Effector CD8-positive, alpha-beta T cell (primary cell): ENCODE measurements at places on chromosomes 3 and 15.

GRCh38 chr3:190182418-190183043 lies 61.8 kb upstream of the P3H2 start:
- no peak for DNase-seq

GRCh38 chr15:64032329-64032728 lies 14.0 kb downstream of the DAPK2 start:
- no peak for DNase-seq

DNA sequence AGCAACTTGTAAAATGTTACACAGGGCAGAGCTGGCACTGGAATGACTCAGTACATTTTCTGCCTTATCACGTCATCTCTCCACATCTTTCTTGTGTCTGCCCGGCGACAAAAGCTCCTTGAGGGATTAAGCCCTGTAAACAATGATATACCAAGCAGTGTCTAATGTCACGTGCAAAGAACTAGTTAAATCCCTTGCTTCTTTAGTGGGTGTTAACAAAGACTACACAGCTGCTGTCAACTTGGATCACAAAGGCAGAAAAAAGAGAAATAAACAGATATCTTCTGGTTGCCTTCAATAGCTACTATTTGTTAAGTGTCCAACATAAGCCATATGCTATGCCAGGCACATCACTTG lies 48.1 kb upstream of the FRMD4B start:
- no peak for DNase-seq

GRCh38 chr3:126490619-126491018 lies 14.9 kb upstream of the ZXDC start:
- no peak for DNase-seq

- DNase-seq, result peak; percentile 13
Observed at GRCh38 chr3:111859974-111860859, 1.2 kb downstream of the PHLDB2 start.

DNA sequence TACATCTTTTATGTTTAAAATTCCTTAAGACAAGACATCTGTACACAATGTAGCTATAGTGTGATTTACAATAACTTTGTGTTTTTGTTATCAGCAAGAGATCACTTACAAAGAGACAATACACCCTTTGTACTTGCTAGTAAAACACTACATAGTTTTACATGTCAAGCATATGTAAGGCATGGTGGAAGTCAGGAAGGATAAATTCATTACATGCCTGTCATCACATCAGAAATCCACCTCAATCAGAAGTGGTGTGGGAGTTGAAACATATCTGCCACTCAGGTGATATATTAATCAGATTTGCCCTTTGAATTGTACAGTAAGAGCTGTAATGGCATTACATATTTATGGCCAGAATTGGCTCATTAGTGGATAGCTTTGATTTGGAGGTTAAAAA lies 95.5 kb downstream of the MBNL1 start:
- no peak for DNase-seq

- DNase-seq, result no peak
Observed at GRCh38 chr3:128780101-128780837, 54.3 kb downstream of the RAB7A start.

DNA sequence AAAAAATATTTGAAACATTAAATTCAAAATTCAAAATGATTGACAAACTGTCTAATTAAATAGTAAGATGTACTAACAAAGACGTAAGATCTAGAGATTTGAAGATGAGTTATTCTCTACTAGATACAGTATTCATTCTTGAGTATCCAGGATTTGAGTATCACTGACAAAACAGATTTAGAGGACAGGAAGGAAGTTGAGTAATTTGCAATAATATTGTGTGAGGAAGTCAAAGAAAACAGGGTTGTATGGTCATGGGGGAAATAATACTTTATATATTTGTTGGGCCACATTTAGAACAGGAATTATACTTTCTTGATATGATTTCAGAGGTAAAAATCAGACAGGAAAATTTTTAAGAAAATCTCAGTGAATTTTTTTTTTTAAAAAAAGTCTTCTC lies 393.1 kb upstream of the CDIN1 start:
- DNase-seq, result no peak

GRCh38 chr3:131417751-131418150 lies 36.2 kb downstream of the NUDT16 start:
- DNase-seq, result no peak

- DNase-seq, result no peak
Observed at GRCh38 chr3:134146666-134147065, 104.0 kb downstream of the RYK start.

DNA sequence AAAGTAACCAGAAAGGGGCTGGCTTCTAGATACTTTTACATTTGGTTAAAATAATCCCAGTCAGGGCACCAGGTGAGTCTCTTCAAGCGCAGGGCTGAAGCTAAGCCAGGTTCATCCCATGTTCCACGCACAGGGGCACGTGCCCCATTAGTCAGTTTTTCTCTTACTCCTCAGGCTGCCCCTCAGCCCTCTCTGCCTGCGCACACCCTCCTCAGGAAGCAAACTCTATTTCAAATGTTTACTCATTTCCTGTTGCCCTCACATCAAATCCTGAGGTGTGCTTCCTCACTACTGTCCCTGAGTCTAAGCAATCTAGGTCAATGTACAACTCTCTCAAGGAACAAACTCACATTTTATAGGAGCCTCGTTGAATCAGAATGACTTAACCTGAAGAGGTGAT lies 48.5 kb downstream of the THBS1 start:
- no peak for DNase-seq

DNA sequence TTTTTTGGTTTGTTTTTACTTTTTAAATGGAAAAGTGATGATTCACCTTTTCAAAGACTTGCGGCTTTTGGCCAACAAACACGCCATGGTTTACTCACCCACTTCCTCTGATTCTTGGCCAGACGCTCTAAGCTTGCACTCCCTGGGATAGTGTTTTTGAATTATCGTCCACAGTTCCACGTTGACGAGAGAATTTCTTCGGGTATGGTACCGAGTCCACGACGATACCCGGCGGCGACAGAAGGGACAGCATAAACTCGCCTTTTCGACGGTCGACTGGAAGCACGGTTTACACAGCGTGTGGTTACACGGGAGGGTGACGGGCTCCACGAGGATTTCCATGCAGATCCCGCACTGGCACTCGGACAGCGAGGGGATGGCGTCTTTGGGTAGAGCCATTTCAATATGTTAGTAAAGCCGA lies 783 bp downstream of the RNF168 start:
- DNase-seq, result peak; percentile 32
